ENCODE measurements at places on chromosomes 2 and 18.

DNA sequence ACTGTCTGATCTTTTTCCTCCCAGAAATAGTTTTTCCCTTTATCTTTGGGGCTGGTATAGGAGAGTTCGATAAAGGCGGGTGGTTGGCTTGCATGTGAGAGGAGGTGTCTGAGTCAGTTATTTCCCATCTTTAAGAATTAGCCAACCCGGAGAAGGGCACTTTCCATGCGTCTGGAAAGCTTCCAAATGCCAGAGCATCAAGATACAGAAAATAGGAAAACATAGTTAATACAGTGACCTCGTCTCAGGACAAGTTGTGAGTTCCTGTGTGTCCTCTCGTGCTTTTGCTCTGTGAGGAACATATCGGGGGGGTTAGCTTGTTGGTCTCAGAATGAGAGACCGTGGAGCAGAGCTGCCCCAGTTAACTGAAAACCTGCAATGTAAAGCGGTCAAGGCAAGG, 18.7 kb upstream of the PUM2 start:
- no peak for DNase-seq

DNA sequence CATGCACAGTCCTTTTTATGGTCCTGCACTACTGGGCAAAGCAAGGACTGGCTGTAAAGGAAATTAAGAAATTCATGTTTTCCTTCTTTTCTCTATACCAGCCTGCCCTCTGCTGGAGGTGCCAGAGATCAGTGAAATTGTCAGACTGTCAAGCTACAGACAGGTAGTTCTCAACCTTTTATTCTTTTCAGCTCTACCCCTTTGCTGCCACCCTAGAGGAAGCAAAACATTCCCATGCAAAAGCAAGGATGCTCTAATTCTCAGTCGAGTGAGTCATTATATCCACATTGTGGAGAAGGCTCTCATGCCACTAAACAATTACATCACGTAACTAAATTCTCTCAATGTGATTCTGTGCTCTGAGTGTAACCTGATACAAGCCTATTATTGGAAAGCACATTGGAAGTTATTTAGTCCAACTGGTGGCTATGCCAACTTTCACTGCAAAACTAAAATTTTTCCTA, 25.0 kb upstream of the RAPGEF4 start:
- peak; percentile 61 for DNase-seq

GRCh38 chr2:127641846-127642507, 4.0 kb upstream of the GPR17 start:
- DNase-seq = no peak

DNA sequence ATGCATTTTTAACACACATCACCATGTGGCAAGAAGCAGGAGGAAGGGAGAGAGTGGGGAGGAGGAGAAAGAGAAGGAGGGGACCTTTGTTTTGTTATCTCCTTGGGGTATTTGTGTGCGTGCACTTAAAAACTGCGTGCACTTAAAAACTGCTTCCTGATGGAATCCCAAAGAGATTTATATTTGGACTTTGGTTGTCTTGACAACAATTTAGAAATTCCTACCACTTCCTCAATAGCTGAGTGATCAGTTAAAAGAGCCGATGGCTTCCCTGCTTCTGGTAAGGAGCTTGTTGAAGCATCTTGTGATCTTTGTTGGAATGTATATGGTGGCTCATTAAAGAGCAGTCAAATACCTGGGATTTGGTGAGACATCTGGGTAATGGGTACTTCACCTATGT, 4.5 kb downstream of the RAB31 start:
- no peak for DNase-seq

DNA sequence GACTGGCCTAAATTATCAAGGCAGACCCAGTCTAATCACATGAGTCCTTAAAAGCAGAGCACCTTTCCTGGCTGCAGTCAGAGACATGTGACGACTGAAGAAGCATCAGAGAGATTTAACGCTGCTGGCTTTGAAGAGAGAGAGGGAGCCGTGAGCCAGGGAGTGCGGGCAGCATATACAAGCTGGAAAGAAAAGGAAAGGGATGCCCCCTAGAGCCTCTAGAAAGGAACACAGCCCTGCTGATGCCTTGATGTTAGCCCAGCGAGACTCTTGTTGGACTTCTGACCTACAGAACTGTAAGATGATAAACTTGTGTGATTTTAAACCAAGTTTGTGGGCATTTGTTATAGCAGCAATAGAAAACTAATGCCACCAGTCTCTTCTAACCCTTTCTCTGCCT, 58.1 kb downstream of the HEATR5B start:
- DNase-seq = peak; percentile 33

DNA sequence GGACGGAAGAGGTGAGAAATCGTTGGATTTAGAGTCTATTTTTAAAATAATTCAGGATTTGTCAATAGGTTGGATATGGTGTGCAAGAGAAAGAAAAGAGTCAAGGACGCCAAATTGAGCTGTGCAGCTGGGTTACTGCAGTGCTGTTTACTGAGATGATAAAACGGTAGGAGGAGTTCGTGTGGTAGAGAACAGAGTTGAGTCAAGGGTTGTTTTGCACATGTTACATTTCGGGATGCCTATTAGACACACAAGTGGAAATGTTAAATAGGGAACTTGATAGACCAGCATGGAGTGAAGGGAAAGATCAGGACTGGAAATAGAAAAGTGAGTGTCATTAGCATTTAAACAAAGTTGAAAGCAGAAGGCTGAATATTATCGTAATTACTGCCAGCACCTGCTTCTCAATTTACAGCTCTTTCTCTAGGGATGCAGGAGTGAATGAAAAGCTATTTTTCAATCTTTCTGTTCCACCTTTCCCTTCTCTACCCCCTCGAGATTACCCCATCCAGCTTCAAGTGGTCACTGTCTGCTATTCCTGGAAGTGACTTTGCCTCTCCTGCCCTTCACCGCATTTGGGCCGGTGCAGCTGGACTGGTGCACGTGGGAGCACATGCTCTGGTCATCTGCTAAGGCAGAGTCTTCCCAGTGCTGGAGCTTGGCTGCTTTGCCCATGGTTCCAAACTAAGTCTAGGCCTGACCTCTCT, 30.3 kb downstream of the GPR75 start:
- DNase-seq = no peak

- no peak for DNase-seq
Observed at GRCh38 chr2:66523377-66523969, 88.5 kb downstream of the MEIS1 start.

DNA sequence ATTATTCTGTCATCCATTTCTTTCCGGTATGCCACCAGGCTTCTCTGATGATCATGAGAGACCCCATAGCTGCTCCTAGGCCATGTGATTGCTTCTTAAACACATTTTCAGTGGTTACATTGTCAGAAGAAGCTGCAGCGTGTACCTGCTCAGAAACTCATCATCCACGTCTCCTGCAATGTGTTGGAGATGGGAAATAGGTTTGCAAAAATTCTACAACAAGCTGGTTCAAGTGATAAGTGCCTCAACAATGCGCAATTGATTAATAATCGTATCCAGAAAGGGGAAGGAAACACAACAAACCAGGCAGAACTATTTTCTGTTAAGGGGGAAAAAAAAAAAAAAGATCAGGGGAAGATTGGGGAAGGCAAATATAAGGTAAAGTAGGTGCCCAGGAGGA, 75.7 kb upstream of the THUMPD2 start:
- no peak for DNase-seq

DNA sequence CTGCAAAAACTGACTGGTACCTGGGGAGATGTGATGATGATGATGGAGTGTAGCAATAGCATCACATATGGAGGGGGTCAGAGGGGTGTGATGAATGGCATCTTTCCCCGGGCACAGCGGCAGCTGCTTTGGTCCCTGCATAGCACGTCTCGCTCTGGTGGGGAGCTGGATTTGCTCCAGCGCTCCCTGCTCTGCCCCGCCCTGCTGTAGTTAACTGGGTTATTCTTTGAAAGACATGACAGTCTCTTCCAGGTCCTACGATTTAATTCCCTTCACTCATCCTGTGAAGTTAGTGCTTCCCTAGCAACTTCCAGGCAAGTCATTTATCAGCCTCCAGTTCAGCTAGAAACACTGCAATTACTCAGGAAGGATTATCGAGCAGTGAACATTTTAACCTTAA, 463.1 kb downstream of the TSN start:
- no peak for DNase-seq

GRCh38 chr2:86788881-86789686, 1.6 kb downstream of the CD8A start:
- no peak for DNase-seq

DNA sequence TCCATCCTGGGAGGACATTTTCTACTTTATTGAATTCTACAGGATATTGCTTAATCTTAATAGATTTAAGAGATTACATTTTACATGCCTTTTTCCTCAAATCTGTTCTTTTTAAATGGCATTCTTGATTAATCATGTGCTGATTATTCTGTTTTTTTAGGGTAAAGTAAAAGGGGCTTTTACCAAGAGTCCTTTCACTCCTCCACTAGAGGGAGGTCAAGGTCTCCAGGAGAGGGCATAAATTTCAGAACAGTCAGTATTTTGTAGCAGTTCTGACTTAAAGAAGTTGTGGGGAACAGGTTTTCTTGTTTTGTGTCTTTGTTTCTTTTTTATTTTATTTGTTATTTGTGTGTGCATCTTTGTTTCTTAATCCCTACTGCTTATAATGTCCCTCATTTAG, 25.4 kb downstream of the WDR75 start:
- DNase-seq = no peak

DNA sequence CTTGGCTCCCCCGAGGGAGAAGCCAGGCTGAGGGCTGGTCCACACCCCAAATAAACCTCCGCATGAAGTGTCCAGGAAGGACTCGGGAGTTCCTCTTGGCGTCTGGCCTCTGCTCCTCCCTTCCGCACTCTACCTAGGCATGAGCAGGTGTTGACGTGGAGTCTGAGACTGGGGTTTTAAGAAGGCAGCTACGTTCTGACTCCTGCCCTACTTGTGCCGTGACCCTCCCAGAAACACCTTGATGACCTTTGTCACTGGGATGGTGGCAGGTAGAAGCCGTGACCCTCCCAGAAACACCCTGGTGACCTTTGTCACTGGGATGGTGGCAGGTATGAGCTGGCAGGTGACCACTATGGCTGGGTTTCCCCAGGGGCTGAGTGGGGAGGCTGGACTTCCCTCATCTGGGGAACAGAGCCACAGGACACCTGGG, 54.8 kb downstream of the HS6ST1 start:
- no peak for DNase-seq

- no peak for DNase-seq
Observed at GRCh38 chr2:230343747-230344146, 16.8 kb downstream of the SP140L start.

DNA sequence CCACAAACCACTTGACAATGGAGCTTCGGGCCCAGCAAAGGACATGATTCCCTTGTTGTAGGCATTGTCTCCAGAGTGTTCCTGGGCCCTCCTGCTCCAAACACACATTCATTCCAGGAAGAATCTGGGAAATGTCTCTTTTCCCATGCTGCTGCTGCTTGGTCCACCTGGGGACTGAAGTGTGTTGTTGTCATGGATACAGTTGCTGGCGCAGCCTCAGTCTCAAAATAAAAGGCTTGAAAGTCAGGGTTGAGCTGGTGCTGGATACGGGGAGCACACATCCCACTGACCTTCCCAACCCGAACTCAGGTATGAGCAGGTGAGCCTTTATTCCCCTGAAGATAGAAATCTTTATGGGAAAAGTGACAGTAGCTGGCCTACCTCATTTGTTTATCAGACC, 30.6 kb upstream of the SPP2 start:
- no peak for DNase-seq

DNA sequence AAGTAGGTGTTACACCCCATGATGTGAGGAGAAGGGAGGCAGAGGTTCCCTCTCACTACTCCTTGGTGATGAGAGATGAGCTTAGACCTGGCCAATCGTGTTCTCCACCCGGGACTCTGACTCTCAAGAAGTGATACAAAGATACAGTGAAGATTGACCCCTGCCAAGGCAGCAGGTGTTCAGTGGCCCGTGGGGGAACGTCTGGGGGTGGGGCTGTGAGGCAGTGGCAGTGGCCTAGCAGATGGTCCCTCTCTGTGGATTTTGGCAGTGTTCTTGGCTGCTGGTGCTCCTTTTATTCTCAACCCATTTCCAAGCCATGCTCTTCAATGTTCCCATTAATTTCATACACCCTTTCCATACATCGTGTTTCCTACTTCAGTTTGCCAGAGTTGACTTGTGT, 120.4 kb upstream of the NEDD4L start:
- DNase-seq = no peak

- DNase-seq = no peak
Observed at GRCh38 chr18:30358555-30358954, 684.0 kb downstream of the DSC3 start.

GRCh38 chr2:191001624-191002023, 12.3 kb downstream of the STAT1 start:
- no peak for DNase-seq

- DNase-seq = no peak
Observed at GRCh38 chr18:23442958-23443357, 10.1 kb upstream of the RIOK3 start.

DNA sequence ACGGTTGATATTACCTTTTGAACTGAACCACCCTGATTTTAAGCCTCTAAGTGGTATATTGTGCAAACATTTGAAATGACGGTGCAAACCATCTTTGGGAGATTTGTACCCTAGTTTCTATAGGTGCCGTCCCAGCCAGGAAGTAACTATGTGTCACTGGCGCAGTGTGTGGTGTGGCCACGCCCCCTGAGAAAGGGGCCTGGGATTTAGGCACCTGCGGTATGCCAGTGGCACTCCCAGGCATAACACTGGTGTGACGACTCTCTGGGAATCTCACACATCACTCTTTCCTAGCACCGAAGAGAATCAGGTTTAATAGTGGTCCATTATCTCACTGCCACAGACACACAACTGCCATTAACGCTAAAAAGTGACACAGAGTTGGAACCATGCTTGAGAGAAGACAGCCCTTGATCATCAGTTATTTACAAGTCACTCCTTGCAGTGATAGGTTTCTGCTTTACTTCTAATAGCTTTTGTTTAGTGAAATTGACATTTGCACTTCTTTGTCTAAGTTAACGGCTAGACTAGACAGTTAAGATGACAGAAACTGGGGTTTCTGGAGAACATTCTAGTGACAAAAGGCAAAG, 11.1 kb downstream of the AQP4 start:
- no peak for DNase-seq

- DNase-seq = peak; percentile 65
Observed at GRCh38 chr2:84302513-84303412, 156.3 kb downstream of the SUCLG1 start.

DNA sequence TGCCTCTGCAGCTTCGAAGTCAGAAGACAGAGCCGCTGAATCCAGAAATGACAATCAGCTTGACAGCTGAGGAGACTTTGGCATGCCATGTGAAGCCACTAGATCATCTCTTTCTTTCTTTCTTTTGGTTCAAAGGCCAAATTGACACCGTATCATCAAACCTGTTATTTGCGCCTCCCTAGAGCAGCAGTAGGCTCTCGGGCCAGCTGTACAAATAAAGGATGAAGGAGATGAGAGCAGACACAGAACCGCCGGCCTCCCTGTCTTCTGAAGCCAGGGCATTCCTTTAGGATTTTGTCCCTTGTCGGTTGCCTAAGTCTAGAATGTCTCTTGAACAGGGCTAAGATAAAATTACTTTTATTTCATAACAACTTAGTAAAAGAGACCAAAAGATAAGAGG, 36.8 kb downstream of the COL4A4 start:
- no peak for DNase-seq

GRCh38 chr18:21194871-21195771, 46.9 kb upstream of the GREB1L start:
- DNase-seq = peak; percentile 62

GRCh38 chr2:192901446-192901845, 706.7 kb upstream of the TMEFF2 start:
- DNase-seq = no peak

Data from HAP-1 (cell line).